ENCODE measurements at places on chromosomes 5 and 9.

DNA sequence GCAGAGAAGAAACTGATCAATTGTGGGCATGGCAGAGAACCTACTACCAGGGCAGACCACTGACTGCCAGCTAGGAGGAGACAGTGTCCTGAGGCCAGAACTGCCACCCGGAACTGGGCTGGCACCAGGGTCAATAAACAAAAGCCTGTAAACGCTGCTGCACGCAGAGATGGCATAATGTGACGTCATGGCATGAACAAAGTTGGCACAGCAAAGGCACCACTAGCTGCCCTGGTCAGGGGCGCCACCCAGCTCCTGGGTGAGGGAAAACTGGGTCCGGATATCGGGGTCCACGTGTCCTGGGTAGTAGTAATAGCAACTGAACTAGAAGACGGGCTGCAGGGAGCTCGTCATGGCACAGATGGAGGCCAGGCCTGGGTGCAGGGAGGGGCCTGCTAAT lies 32.1 kb downstream of the DYNC2I2 start:
- DNase-seq = no peak

DNA sequence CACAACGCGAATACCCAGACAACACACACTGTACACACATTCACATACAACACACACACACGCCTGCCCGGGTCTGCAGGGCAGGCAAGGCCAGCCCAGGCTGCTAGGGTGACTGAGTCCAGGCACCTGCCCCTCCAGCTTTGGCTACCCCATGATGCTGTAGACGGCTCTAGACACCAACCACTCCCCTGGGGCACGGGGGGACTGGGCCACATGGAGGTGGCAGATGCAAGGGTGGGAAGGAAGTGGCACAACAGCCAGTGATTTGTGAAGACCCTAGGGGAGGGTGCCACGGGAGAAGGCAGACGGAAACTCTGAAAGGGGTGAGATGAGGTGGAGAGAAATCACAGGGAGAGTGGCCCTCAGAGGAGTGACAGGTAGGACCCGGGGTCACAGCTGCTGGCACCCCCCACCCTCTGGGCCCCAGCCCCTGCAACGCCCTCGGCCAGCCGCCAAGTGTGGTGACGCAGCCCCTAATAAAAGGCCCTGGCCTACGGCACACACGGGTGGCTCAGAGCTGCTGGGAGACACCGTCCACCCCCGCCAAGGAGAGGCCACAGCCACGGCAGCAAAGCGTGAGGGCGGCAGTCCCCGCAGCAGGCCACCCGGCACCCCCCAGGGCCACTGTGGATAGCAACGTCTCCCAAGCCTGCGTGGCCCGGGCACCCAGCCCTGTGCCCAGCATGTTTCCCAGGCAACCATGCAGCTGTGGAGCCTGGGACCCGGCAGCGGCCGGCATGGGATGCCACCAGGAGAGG lies 6.6 kb upstream of the CCDC187 start:
- DNase-seq = no peak

- no peak for DNase-seq
These were observed 639.0 kb upstream of the ACO1 start for GRCh38 chr9:31745468-31745867.

DNA sequence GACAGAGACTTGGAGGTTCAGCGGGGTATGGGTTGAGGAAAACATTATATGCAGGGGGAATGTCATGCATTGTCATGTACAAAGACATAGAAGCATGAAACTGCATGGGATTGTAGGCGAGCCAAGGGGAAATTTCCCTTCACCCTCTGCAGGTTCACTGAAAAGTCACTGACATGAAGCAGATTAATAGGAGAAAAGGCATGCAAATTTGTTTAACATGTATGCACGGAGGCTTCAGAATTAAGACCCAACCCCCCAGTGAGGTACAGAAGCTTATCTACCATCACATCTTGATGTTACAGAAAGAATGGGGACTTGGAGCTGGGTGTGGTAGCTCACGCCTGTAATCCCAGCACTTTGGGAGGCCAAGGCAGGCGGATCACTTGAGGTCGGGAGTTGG lies 18.5 kb downstream of the NIM1K start:
- no peak for DNase-seq

- no peak for DNase-seq
These were observed 45.8 kb downstream of the EPB41L4B start for GRCh38 chr9:109274884-109275730.

DNA sequence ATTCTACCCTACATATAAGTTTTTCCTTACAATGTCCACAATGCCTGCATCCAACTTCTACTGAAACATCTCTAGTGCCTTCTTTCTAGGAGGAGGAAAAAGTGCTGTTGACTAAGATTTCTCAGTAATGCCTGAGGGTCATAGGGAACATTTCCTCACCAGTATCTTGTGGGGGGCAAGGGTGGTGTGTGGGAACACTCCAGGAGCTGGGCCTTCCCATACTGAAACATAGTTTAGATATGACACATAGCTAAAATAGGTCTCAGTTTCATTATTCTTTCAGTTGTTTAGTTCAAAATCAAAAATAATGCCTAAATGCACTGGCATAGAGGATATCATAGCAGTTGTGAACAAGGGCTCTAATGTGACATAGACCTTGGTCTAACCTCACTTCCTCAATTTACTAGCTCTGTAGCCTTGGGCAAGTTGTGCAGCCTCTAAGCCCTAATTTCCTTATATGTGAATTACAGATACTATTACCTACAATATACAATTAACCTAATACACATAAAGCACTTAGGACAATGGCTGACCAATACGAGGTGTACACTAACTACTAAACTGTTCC lies 66.1 kb downstream of the HAPLN1 start:
- DNase-seq = no peak

DNA sequence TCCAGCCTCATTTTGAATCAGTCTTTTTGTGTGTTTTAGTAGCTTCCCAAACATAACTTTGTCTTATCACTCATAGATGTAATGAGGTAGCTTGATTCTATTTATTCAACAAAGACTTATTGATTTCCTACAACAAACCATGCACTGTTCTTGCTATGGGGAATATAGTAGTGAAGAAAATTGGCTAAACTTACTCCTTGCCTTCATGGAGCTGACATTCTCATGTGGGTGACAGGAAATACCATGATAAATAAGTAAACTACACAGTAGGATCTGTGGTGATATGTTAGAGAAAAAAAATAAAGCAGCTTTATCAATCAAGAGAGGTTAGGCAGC lies 255.7 kb upstream of the TNC start:
- DNase-seq = no peak

DNA sequence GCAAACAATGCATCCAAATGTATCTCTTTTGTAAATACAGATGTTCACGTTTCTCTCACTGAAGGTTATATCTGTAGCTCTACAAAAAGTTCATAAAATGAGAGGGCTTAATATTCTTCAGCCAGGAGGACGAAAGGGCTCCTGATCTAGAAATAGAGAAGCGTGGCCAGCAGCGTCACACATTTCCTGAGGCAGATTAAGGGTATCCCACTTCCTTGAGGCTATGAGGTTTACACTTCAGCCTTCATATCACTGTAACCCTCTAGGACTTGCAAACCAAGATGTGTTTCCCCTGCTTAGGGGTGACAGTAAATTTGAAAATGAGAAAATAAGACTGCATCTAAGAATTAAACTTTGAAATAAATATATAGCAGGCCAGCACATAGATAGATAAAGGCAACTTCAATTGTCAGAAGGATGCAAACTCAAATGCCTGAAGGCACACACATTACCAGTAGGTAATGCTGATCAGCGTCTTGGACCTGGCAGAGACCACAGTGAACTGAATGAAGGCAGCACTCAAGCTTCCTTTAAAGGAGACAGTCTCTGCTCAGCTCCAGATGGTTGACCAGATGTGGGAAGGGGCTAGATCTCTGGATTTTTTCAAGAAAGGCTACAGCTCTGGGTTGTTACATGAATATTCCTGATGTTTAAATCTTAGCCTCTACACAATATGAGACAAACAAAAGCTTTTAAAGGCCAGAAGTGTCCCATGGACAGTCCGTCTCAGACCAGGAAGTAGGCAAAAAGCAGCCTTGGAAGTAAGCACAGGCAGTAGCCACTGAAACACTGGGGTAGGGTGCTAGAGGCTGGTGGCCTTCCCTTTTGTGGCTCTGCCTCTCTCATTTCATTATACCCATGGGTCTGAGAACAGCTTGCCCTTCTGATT lies 197.7 kb downstream of the MCTP1 start:
- no peak for DNase-seq

DNA sequence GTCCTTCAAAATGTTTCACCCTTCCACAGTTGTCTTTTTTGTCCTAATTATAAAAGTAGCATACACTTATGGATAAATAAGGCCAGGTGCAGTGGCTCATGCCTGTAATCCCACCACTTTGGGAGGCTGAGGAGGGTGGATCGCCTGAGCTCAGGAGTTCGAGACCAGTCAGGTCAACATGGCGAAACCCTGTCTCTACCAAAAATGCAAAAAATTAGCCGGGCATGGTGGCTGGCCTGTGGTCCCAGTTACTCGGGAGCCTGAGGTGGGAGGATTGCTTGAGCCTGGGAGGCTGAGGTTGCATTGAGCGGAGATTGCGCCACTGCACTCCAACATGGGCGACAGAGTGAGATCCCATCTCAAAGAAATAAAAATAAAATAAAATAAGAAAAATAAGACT lies 1.6 kb downstream of the C5orf52 start:
- no peak for DNase-seq

GRCh38 chr9:2788919-2789318 lies 55.0 kb downstream of the PUM3 start:
- no peak for DNase-seq

GRCh38 chr9:88990041-88990728 lies 1.1 kb upstream of the S1PR3 start:
- DNase-seq = no peak

DNA sequence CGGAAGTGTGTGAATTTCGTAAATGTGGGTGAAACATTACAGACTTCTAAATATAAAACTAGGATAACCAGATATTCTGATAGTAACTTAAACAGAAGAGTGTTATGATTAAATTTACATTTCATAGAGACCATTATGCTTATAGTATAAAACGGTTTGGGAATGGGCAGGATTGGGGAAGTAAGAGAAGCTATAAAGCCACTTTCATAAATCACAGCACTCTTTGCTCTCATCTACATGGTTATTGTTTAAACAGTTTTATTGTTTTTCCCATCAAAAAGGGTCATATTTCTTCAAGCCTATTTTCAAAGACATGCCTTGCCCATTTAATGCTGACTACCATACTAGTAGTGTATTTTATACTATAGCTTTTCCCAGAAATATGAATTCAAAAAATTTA lies 9.2 kb downstream of the ZFR start:
- no peak for DNase-seq

GRCh38 chr5:128469912-128470311 lies 68.1 kb downstream of the FBN2 start:
- DNase-seq = no peak

GRCh38 chr9:94581728-94582127 lies 11.9 kb downstream of the FBP2 start:
- no peak for DNase-seq

- no peak for DNase-seq
These were observed 40.8 kb downstream of the FAM78A start for GRCh38 chr9:131235480-131235851.

DNA sequence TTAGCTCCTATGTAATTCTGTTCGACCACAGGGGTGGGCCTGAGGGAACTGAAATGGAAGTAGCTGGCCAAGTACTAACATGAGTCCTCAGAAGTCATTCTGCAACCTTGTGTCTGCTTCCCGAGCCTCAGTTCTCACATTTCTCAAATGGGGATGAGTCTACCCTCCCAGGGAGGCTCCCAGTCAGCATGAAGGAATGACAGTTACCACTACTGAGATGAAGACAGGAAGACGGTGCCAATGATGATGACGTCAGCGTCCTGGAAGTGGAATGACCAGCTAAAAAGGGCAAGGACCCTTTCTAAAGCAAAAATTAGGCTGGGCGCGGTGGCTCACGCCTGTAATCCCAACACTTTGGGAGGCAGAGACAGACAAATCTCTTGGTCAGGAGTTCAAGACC lies 6.8 kb downstream of the PIP5KL1 start:
- DNase-seq = no peak

- DNase-seq = peak; percentile 78
These were observed 11.5 kb downstream of the SARDH start for GRCh38 chr9:133726401-133727276.

DNA sequence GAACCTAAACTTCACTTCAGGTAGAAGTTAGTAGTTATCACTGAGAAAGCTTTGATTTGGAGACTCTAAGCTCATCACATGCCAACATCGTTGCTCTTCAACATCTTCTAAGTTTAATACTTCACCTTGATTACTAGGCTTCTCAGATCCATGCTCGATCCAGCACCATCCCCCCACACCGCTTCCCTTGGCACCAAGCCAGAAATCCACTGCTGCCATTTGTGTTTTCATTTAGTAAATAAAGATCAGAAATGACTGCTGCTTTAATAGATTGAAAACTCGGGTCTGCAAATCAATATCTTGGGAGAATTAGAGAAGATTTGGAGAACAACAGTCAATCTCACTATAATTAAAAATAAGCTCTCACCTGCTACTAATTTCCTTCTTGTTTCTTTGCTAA lies 214.7 kb upstream of the NR4A3 start:
- no peak for DNase-seq

- no peak for DNase-seq
These were observed 979.9 kb upstream of the DMAC1 start for GRCh38 chr9:8779478-8779877.

DNA sequence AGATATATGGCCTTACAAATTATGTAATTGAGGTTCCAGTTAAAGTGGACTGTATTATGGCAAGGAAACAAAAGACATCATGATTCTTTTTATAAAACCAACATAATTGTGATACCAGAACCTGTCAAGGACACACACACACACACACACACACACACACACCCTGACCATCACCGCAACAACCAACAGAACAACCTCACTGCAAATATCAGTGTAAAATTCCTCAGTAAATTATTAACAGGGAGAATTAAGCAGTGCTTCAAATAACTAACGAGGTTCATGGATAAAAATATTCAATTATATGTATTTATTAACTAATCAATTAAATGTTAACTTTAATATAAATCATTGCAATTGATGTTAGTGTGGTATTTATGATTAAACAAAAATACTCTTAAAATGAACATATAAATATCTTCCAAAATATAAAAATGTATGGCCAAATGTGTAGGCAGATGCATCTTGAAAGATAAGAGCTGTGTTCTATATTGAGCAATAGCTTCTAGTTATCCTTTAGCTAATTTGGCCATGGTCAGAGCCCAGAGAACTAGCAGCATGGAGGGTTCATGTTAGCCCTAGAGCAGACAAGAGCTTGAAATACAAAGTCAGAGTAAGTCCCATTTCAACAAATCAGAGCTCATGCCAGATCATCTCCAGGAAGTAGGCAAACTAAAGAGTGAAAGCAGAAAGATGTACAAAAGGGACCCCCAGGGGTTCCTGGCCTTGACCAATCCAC lies 280.5 kb upstream of the ADAMTS16 start:
- DNase-seq = no peak
